ENCODE measurements at places on chromosomes 4 and X.
A peak's percentile ranks its signal among the peaks of the same experiment; 100 is the strongest.

- DNase-seq = no peak
Observed at GRCh38 chr4:119646347-119647071, 17.9 kb upstream of the PDE5A start.

DNA sequence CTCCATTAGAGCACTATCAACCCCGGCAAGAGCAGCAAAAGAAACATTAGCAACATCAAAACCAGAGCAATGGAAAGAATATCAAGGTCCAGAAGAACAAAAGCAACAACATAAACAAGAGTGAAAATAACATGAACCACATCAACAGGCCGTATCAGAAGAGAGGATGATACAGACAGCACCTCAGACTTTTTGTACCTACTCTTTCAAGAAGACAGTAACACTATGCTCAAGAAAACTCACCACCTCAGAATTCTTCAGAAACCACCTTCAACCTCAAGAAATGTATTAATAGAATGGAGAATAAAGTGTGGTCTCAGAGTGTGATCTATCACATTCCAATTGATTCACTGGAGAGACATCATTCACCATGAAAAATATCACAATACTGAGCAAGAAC is 46.5 kb downstream of the VSIG4 start:
- no peak for DNase-seq

- no peak for DNase-seq
Observed at GRCh38 chr4:114217150-114217817, 237.8 kb upstream of the ARSJ start.

DNA sequence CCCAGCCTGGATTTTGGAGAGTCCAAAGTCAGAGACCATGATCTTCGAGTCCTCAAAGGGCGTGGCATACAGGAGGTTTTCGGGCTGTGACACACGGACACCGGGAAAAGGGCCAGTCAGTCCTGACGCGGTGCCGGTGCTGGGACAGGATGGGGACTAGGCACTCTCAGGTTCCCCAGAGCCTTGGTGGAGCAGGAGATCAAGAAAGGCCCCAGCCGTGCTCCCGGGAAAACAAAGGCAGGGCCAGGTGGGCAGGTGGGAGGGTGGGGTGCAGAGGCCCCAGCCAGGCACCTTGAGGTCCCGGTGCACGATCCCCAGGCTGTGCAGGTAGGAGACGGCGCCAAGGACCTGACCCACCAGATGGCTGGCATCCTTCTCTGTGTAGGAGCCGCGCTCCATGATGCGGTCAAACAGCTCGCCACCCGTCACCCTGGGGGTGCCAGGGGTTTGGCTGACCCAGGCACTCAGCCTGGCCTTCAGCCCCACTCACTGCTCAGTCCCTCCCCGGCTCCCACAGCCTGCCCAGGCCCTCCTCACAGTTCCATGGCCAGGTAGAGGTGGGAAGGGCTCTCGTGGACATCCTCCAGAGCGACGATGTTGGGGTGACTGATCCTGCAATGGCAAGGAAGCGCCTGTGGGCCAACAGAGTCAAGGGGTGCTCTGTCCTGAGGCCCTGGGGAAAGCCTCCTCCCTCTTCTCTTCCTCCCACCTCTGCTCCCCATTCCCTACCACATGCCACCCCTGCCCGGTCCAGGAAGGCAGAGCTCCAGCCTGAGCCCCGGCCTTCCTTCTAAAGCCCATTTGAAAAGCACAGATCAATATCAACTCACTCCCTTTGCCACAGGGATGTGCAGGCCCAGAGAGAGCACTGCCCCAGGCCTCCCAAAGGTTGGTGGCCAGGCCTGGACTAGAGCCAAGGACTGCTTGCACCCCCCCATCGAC is 1.8 kb downstream of the PNCK start:
- no peak for DNase-seq

- DNase-seq = peak; percentile 77
Observed at GRCh38 chr4:121182296-121182695, 18.2 kb upstream of the TNIP3 start.

DNA sequence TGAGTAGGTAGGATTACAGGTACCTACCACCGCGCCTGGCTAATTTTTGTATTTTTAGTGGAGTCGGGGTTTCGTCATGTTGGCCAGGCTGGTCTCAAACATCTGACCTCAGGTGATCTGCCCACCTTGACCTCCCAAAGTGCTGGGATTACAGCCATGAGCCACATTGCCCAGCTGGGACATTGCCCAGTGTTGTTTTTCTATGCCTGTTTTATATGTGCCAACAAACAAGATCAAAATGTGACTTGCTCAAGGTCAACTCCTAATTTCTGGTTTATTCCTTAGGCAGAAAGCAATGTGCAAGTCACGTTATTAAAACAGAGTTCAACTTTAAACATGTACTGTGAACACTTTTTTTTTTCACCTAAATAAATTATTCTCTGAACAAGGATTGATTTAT is 2.7 kb downstream of the LRIT3 start:
- DNase-seq = no peak

GRCh38 chrX:30904186-30904585 is 15.1 kb upstream of the TAB3 start:
- no peak for DNase-seq

- DNase-seq = no peak
Observed at GRCh38 chr4:38560768-38561558, 103.0 kb upstream of the KLF3 start.

GRCh38 chr4:165070560-165070959 is 16.9 kb downstream of the TRIM75 start:
- DNase-seq = no peak

DNA sequence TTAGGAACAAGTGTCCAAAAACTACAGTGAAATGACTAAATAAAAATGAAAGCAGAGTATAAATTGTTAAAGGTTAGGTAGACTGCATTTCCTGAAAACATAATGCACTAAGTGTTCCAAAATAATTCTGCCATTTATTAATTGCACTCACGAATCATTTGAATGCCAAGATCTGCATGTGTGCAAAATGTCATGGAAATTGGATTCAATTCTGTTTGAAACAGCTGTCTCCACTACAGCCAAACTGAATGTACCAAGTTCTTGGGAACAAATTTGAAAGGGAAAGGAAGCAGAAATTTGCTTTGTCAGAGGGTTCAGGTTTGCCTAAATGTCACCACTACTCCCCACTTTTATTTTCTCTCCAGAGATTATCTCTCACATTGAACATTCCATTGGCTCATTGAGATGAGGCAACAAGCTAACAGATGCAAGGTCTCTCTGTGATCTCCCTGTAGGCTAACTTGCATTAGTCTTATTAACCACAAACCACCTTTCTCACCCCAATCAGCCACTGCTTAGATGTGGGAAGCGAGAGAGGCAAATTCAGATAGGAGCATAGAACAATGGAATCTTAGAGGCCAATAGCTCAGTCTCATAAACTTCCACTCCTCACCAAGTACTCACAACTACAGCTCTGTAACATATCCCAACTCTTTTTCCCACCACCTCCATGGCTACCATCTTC is 226.6 kb downstream of the KDR start:
- no peak for DNase-seq

- DNase-seq = no peak
Observed at GRCh38 chr4:82261084-82261483, 112.7 kb downstream of the HNRNPD start.

DNA sequence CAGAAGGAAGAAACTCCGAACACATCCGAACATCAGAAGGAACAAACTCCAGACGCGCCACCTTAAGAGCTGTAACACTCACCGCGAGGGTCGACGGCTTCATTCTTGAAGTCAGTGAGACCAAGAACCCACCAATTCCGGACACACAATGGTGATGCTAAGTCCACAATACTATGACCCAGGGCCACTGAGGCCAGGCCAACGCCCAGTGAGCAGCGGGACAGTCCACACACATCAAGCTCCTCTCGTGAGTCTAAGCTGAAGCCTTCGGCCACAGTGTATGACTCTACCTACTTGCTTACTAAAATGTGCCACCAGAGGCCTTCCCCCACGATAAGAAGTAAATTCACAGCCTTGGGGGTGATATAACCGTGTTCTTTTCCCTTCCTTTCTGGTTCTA is 10.2 kb upstream of the CDKN2AIP start:
- no peak for DNase-seq

DNA sequence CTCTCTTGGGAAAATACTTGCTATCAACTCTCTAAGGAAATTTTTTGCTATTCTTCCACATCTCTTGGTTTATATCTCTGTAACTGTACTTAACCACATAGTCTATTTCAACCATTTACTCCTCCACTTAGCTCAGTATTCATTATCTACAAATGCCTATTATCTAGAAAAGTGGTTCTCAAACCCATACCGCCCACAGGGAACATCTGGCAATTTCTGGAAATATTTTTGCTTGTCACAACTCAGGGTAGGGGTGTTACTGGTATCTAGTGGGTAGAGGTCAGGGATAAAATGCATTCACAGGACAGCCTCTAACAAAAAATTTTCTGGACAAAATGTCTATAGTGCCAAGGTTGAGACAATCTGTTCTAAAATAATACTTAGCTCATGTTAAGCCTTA is 14.4 kb downstream of the ATRX start:
- no peak for DNase-seq

GRCh38 chr4:8046925-8047541 is 107.4 kb upstream of the AFAP1 start:
- DNase-seq = peak; percentile 2

DNA sequence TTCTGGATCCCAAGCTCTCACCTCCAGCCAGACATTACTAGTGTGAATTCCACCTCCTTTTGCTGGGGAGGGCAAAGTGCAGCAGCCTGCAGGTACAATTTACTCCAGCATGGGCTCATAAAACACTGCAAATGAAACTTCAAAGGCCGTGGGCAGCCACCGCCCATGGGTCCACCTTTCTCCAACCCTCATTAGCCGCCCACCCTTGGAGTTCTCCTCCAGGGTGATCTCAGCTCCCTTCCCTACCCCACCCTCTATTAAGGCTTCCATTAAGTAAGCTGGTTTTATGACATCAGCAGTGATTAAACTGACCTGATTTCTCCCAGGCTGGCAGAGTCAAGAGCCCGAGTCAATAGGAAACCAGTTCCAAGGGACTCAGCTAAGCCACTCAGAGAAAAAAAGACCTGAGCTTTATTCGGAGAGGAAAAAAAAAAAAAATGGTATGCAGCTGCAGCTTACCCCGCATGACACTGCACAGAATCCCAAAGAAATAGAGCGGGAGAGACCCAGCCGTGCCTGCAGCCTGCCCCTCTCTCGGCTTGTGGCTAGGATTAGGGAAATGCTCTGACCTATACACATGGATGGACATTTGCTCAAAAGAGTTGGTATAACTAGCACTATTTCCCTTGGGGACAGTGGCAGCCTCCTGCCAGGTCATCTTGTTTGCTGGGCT is 319.6 kb downstream of the PTTG2 start:
- DNase-seq = no peak

- no peak for DNase-seq
Observed at GRCh38 chr4:77225022-77225421, 68.0 kb downstream of the CCNG2 start.

- no peak for DNase-seq
Observed at GRCh38 chr4:57877047-57877458, 766.9 kb upstream of the IGFBP7 start.

DNA sequence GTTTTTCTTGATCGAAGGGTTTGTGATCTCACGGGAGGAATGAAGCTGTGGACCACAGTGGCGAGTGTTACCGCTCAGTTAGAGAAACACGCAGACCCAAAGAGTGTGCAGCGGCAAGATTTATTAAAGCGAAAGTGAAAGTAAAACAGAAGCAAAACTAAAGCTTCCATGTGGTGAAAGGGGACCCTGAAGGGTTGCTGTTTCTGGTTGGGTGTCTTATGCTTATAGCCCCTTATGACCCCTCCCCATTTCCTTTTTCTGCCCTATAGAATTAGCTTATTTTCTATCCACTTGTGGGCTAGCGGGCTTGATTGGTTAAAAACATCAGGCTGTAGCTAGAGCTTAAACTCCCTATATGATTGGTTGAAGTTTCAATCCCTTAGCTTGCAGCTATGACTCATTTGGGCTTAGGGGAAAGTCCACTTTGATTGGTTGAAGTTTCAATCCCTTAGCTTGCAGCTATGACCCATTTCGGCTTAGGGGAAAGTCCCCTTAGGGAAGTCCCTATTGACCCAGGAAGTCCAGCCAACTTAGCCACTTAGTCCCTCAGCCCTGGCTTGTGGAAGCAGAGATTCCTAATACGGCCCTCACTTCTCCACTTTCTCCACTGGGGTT is 171.2 kb upstream of the NWD2 start:
- DNase-seq = no peak

- DNase-seq = no peak
Observed at GRCh38 chr4:766559-767283, 59.2 kb downstream of the CPLX1 start.

- no peak for DNase-seq
Observed at GRCh38 chr4:19831644-19832285, 419.9 kb upstream of the SLIT2 start.

DNA sequence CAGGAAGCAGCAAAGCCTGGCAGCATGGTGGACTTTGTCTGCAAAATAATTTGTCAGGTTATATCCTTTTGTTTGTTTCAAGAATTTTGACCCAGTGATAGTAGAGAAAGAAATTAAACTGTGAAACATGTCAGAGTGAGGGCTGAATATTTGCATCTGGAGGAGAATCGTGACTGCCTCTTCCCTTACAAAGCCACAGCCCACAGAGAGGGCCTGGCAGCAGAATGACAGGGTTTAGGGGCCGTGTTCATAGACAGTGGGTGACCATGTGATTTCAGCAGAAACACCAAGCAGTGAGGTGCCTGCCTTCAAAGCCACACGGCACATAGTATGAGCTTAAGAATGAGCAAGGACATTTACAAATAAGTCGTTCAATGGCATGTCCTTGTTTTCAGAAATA is 24.4 kb upstream of the PLAC8 start:
- no peak for DNase-seq

GRCh38 chrX:102651242-102652011 is at the start of gene GPRASP1:
GPRASP1 (plus strand) TSS chrX:102651483; CDS start chrX:102653914, 2,431 bp downstream.
- peak; percentile 4 for DNase-seq

DNA sequence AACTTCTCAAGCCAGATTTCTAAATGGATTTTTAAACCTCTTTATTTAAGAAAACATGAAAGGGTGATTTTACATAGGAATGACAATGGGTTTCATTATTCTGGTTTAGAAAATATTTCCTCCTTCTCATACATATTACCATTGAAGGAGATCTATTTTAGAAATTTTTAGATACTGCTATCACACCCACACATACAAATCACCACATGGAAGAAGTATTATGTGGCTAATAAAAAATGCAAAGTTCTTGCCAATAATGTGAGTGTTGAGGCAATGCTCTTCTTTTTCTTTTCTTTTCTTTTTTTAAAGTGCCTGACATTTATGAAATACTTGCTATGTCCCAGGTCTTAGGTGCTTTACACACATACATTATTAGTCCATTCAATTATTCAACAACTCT is 6.8 kb downstream of the STAP1 start:
- no peak for DNase-seq

GRCh38 chrX:54172455-54172854 is 10.6 kb downstream of the FAM120C start:
- DNase-seq = no peak

- peak; percentile 48 for DNase-seq
Observed at GRCh38 chr4:183398298-183399125, 45.9 kb upstream of the CDKN2AIP start.
